Activated CD4-positive, alpha-beta T cell treated with anti-CD3 and anti-CD28 coated beads, Interleukin-2, amount 10 ng/mL, durations not matched to agents 24 days and 14 days (primary cell): ENCODE measurements at places on chromosomes 11 and 22. TPM values are rescaled to one million over a fixed set of nuclear protein-coding genes. Genes with fewer than 3 reads are reported as not detected.

The COA4 gene
- total RNA-seq, result 92.7 and 98.0 TPM in 2 replicates

The VPREB1 gene
- total RNA-seq, result not detected in 2 replicates

The MUC6 gene
- not detected in 2 replicates for total RNA-seq

DNA sequence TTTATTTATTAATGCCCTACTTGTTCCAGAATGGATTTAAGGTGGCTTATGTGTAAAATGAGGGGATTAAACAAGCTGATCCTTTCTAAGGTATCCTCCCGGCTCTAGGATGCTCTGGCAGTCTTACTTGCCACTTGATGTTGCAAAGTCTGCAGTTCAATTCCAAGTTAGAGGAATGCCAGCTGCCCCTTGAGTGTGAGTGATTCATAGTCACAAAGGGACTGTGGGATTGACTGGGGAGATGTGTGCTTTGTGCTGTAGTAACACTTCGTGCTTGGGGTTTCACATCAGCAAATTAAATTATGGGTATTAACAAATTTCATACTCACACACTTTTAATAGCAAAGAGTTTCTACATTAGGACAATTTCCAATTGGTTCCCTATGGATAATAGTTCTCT lies 550.8 kb upstream of the CADM1 start:
- no peak for DNase-seq

DNA sequence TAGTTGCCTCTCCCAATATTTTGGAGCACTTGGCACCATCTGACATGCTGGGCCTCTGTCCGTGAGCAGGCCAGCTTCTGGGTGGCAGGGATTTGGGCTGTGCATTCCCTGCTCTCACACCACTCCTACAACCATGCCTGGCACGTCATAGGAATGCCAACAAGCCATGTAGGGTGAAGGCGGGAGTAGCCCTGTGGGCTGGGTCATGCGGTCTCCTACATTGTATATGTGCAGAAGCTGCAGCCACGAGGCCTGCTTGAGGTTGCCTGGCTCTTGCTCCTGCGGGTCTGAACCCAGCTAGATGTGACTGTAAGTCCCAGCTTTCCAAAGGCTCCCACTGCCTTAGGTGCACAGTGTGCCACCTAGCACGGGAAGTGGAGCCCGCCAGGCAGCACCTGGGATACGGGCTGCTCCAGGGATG lies 14.5 kb downstream of the MYEOV start:
- no peak for DNase-seq

DNA sequence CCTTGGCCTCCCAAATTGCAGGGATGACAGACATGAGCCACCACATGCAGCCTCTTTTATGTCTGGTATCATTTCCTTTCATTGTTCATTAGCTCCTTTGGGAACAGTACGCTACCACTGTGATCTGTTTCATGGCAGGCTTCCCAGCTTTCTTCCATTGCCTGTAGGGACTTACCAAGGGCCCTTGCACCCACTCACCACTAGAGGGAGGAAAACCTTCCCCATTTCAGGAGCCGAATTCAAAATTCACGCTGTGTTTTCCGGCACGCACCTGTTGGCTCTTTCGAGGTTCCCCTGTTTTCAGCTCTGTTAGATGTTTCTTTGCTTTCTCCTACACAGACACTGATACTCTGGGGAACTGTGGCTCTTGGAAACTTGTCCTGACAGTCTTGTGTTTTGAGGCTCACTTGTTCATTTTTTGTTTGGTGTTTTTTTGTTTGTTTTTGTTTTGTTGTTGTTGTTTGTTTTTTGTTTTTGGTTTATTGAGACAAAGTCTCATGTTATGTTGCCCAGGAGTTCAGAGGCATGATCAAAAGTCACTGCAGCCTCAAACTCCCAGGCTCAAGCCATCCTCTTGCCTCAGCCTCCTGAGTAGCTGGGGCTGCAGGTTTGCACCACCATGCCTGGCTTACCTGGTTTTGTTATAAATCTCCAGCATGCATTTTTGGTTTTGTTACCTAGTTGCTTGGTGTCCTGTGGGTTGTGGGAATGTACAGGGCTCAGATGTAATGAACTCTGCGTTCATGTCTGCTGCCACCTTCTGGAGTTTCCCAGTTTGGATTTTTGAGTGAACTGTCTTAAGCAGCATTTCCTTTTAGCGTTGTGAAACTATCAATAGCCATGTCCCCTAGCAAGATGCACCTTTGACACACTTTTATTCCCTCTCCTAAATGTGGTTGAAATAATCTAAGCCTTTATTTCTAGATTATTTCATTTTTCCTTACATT lies 2.3 kb downstream of the KRTAP5-11 start:
- peak; percentile 72 for DNase-seq

- DNase-seq, result no peak
These were observed 266.8 kb downstream of the MN1 start for GRCh38 chr22:27534720-27535125.

GRCh38 chr11:67243051-67243450 lies 23.2 kb upstream of the GRK2 start:
- no peak for DNase-seq

GRCh38 chr11:47329987-47330931 lies 22.2 kb downstream of the MYBPC3 start:
- no peak for DNase-seq
